A549 treated with GW870086 at 1 μM for 4 hours (cell line): ENCODE measurements at places on chromosomes 1 and 21. TPM values are rescaled to one million over a fixed set of nuclear protein-coding genes. Genes with fewer than 3 reads are reported as not detected.

The RBP7 gene
- 6.2 to 7.8 TPM (median 6.9 TPM) in 5 replicates for total RNA-seq

The MCM3AP gene
- 32.9 to 41.8 TPM (median 39.2 TPM) in 5 replicates for total RNA-seq

The IVL gene
- total RNA-seq = 0.10 to 0.15 TPM (median 0.10 TPM) in 3 of 5 replicates, not detected in the others

The S100A6 gene
- 3,721 to 4,200 TPM (median 3,795 TPM) in 5 replicates for total RNA-seq

The CASQ1 gene
- total RNA-seq = not detected in 5 replicates
